ENCODE measurements at places on chromosomes 4 and X.

- no peak for DNase-seq
Measured at GRCh38 chr4:39631700-39632079, 7.0 kb downstream of the SMIM14 start.

DNA sequence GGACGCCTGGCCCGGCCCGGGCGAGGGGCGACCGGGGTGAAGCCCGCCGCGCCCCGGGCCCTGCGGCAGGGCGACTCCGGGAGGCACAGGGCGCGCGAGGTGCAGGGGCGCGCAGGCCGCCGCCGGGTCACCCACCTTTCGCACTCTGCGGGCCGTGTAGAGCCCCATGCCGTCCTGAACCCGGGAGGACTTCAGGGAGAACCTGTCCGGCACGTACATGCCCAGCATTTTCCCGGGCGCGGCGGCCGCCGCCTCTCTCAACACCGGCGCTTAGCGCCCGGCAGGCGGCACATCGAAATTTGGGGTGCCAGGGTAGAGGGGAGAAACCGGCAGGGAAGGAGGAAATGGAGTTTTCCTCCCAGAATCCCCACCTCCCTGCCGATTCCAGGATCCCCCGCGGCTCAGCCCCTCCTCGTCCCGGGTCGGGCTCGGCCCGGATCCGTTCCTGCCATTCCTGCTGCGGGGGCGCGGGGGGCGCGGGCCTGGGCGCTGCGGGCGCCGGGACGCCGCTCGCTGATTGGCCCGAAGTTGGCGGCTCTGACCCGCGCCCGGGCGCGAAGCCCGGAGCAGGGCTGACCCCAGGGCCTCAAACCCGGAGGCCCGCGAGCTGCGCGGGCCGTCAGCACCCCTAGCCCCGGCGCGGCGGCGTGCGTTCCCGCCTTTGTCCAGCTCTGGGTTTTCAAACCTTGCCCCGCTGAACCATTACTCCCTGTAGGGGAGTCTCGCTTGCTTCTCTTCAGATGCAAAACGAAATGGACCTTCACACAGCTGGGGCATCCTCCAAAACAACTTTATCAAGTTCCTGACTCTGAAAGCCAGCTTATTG lies at the start of gene PRDM5:
Gene PRDM5 (minus strand): TSS at position 346 of the 826 bp plus-strand sequence. CDS start 118 bp downstream, at position 228.
- DNase-seq: peak; percentile 29

GRCh38 chrX:133250184-133251100 lies 32.3 kb upstream of the TFDP3 start:
- no peak for DNase-seq

DNA sequence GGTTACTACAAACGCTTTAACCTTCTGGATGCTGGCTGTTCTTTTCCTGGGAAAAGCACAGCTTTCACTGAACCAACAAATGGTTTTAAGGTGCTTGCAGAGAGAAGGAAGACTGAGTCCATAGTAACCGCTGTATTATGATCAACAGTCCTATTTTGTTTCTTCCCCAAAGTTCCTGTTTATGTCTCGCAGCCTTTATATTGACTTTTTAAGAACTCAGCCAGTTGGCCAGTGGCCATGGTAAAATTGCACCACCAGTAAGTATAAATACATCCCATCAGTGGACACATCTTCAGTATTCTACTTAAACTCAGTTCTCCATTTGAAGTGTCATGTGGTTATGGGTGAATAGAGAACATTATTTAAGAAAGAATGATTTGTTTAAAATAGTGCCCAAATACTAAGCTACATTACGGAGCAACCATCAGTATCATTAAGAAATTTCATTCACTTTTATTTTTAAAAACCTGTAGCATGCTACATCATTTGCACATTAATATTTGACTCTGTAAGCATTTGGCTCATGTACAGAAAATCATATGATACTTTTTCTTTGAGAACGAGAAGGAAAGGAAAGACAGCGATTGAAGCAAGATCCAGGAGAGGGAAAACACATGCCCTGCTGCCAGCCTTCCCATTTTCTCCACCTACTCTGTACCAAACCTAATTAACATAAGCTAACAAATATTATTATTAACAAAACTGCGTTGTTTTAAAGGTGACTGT lies 287.0 kb downstream of the ARHGAP24 start:
- DNase-seq: no peak

- no peak for DNase-seq
Measured at GRCh38 chr4:113256946-113257345, 207.5 kb downstream of the ANK2 start.

GRCh38 chr4:38084877-38085711 lies 124.9 kb downstream of the PTTG2 start:
- DNase-seq: no peak

- no peak for DNase-seq
Measured at GRCh38 chrX:131840799-131841495, 182.2 kb upstream of the STK26 start.

DNA sequence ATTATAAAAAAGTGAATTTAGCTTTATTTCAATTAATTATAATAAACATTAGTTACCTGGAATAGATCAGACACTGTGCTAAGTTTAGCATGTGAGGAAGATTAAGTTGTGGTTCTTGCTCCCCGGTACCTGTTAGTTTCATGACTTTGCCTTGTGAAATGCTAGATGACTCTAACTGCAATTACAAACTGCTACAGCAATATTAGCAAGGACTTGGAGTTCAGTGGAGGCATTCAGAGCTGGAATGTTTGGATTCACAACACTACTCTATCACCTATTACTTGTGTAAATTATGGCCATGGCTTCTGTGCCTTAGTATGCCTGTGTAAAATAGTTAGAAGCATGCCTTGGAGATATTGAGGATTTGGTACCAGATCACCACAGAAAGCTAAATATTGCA lies 21.4 kb upstream of the ANXA10 start:
- DNase-seq: no peak

- DNase-seq: peak; percentile 31
Measured at GRCh38 chr4:17762726-17763125, 18.7 kb downstream of the FAM184B start.

GRCh38 chrX:13357925-13358324 lies 38.1 kb upstream of the ATXN3L start:
- DNase-seq: no peak

DNA sequence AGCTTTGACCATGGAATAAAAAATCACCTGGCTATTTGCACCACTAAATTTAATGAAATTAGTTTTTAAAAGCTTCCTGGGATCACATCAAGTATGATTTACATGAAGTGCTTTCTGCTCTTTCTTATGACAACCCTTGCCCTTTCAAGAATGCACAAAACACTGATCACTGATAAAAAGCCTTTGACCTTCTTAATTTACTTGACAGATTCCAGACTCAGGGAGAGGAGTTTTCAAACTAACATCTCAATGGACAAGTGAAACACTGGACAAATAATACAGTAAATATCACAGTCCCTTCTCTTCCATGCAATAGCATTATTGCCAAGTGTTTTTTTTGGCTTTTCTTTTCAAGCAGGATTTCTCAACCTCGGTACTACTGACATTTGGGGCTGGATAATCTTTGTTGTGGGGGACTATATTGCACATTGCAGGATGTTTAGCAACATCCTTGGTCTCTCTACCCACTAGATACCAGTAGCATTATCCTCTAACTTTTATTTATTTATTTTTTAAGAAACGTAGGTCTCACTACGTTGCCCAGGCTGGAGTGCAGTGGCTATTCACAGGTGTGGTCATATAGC lies 86.3 kb downstream of the ZNF827 start:
- no peak for DNase-seq

DNA sequence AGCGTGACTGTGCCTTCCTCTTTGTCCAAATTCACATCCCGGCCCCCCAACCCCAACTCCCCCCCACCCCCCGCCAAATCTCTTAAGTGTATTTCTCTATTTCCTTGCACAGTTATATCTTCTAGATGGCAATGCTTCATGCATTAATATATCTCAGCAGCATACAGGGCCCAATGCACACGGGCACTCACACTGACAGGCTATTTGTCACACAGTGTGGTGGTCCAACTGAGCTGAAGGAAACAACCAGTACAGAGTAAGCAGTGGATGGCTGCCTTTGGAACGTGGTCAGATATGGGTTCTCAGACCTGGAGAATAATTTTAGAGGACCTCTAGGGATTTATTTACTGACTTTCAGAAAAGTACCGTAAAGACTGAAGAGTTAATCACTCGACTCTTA lies 681 bp downstream of the EXOC1 start:
- DNase-seq: no peak

- DNase-seq: no peak
Measured at GRCh38 chrX:17553961-17554482, 179.0 kb downstream of the NHS start.

DNA sequence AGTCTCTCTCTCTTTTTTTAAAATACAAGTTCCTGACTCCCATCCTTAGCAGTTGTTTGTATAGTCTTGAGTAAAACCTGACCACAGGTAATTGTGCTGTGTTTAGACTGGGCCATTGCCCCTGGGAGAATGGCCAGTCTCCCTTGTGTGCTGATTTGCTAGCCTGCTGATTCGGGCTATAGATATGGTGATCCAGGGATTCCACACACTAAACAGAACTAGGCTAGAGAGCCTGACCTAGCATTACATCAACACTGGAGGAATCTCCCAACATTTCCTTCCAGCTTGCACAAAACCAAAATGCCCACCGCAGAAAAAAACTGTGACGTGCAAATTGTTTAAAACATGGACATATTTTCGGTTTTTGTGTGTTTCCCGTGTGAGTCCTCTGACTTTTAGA lies 5.1 kb downstream of the UPRT start:
- no peak for DNase-seq
